ENCODE measurements at places on chromosomes 7 and 10. TPM values are rescaled to one million over a fixed set of nuclear protein-coding genes. Genes with fewer than 3 reads are reported as not detected.

GRCh38 chr7:19958309-19958896 is 185.0 kb upstream of the TMEM196 start:
- H3K27ac ChIP-seq, result no peak overlapping the region
- H3K36me3 ChIP-seq, result no peaks in the 10 kb centered on the region
- H3K4me3 ChIP-seq, result no peak overlapping the region
- no peaks in the 10 kb centered on the region for H3K4me1 ChIP-seq
- H3K27me3 ChIP-seq, result no peaks in the 10 kb centered on the region
- no peak for DNase-seq

DNA sequence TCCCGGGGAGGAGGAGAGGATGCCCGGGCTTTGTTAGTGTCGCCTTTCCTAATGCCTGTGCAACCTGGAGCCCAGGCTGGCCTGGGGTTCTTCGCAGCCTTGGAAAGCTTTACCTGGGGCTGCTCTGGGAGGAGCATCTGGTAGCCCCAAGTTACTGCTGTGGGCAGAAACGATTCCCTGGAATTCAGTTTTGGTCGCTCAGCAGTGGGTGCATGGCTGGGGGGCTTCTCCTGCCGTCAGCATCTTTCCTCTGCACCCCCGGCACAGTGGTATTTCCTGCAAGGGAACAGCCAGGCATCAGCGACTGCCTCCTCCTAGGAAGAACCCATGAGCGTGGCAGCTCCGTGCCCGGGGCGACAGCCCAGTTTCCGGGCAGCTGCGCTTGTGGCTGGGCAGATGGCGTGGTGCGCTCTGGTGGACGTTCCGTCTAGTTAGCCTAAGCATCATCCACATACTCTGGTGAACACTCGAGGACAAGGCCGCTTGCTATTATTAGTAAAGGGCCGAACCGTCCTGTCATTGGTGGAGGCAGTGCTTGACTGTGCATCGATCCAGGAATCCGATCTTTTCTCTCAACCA is 107.0 kb upstream of the BTBD16 start:
- no peaks in the 10 kb centered on the region for H3K27me3 ChIP-seq
- H3K4me1 ChIP-seq, result peaks cover 4% of the 10 kb centered on the region
- no peak for DNase-seq
- H3K36me3 ChIP-seq, result no peaks in the 10 kb centered on the region
- H3K4me3 ChIP-seq, result no peak overlapping the region

LSM8 gene
- 15.9 TPM for polyA plus RNA-seq

GALNT17 gene
- polyA plus RNA-seq, result 0.54 TPM

TFR2 gene
- 1.2 TPM for polyA plus RNA-seq

POLR2J2 gene
- polyA plus RNA-seq, result 1.1 TPM

Data from small intestine (tissue), 16 donors.